ENCODE measurements at places on chromosomes 12 and 14.

DNA sequence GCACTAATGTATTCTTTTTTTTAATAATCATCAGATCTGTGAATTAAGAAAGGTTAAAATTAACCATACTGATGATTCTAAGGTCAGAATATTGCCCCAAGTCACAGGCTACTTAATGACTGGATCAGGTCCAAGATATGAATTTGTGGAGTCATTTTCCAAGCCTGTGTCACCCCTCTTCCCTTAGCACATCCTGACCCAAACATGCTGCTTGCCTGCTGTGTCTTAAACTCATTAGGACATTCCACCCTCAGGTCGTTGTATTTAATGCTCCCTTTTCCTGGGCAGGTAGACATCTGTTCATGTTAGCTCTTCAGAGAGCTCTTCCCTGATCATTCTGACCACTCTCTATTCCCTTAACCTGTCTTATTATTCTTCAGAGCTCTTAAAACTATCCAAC lies 463.5 kb upstream of the PDE3A start:
- no peak for DNase-seq

- DNase-seq = no peak
Observed at GRCh38 chr12:108839018-108839889, 18.1 kb downstream of the SSH1 start.

DNA sequence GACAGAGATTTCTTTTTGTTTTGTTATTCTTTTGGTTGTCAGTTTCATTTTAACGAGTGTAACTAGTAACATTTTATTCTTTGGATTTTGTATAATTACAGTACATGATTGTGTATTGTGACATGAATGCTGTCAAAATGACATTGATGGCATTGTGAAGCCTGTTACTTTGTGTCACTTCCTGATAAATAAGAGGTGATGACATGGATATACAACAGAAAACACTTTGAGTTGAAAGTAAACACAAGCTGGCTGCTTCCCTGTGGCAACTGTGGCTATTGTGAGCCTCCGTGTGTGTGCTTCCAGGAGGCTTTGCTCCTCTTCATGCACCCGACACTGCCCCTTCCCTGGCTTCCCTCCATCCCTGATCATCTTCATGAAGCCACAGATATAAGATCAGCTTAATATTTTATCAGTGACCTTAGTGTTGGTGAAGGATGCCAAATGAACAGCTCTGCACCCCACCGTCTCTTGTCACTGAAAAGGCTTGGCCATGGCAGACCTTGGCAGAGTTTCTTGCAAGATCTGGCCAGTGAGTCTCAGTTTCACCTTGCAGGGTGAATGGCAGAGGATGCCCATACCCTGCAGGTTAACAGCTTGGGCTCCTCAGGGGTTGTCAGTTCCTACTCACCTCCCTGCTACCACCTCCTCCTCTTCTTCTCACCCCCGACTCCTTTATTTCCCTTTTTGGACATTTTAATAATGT lies 191.9 kb downstream of the EPS8 start:
- DNase-seq = no peak

GRCh38 chr12:95787274-95787818 lies 3.2 kb downstream of the NTN4 start:
- no peak for DNase-seq

DNA sequence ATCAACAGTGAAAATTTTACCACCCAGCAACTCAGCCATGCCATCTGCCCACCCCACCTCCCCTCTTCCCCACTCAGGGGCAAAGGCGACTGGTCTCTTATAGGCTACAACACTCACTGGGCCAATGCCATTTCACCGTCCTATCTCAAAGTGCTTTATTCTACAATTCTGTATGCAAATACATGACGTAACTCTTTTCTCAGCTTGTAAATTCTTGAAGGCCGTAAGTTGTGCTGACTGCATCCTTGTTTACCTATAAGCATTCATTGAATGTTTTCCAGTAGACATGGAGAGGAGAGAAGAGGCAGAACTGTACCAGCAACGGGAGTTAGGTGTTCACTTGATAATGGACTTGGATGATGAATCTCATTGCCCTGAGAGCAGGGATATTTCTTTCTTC lies 15.6 kb downstream of the BCL2L14 start:
- no peak for DNase-seq

DNA sequence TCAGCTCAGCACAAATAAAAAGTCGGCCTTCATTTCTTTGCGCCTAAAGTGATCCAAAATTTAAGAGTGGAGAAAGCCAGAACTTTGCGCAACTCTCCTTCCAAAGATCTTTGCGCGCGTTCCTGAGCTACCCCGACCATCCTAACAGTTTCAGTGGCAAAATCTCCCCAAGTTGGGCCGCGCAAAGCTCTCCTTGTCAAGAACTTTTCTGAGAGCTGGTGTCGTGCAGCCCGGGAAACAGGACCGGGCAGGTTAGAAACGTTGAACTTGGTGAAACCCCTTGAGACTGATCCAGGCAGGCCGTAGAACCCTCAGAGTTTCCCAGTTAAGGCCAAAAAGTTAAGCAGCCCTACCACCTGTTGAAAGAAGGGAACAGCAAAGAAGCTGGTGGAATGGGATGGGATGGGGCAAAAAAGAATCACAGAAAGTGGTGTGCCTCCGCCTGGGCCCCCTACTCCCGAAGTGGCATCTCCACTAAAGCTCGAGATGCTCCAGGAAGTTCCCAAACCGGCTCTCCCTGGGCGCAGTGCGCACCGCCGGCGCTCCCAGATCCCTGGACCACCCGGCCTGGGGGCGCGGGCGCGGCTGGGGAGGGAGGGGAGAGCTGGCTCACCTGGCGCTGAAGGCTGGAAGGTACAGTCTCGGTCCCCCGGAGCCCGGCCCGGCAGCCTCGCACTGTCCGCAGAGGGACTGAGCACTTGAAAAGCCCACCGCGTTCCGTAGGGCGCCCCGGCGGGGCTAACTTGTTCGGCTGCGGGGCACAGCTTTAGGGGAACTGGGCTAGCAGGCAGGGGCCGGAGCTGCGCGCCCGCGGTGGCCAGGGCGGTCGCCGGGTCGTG lies 768 bp downstream of the DBX2 start:
- no peak for DNase-seq

DNA sequence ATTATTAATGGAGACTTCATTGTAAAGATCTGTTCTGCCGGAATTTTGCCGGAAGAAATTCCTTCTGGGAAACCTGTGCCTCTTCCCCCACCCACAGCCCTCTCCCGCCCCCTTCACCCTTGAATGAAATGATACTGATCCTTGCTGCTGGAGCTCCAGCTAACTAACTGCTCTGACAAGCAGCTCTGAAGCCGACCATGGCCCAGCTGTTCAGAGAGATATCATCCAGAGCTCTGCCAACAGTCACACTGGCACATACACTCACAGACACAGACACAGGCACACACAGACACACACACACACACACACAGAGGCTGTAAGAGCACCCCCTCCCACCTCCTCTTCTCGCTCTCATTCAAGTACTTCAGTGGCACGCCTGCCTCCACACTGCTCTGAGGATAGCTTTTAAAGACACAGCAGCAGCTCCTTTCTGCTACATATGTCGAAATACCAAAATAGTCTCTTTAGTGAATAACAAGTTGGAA lies 88.6 kb downstream of the R3HDM2 start:
- no peak for DNase-seq

GRCh38 chr12:105705765-105706164 lies 375.3 kb downstream of the C12orf75 start:
- no peak for DNase-seq

DNA sequence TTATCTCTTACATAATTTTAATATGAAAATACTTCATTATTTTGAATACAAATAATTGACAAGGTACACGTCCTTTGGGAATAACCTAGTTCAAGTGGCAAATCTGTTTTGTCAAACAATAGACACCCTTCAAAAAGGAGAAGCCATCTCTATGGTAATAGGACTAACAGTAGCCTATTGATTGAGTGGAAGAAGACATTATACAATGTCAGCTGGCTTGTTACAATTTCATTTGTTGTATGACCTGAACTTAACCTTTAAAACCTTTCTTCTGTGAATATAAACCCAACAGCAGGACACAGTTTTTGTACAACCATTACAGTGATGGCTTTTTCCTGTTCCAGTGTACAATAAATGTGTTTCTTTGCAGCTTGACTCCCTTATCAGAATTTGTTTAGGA lies 8.1 kb downstream of the TMEM260 start:
- no peak for DNase-seq

GRCh38 chr12:3336606-3337311 lies 154.2 kb upstream of the PRMT8 start:
- DNase-seq = no peak

GRCh38 chr12:18130851-18131250 lies 40.9 kb upstream of the RERGL start:
- no peak for DNase-seq
